EH (cell line): ENCODE measurements at places on chromosomes 5 and 9.

GRCh38 chr5:50724-51499, 41.1 kb upstream of the PLEKHG4B start:
- no peak for DNase-seq

GRCh38 chr5:50663636-50664035, 2.8 kb upstream of the PARP8 start:
- DNase-seq, result no peak

GRCh38 chr5:34913072-34913471, 2.2 kb downstream of the RAD1 start:
- peak; percentile 91 for DNase-seq

- peak; percentile 66 for DNase-seq
These were observed 22.1 kb upstream of the NDST1 start for GRCh38 chr5:150485693-150486401.

DNA sequence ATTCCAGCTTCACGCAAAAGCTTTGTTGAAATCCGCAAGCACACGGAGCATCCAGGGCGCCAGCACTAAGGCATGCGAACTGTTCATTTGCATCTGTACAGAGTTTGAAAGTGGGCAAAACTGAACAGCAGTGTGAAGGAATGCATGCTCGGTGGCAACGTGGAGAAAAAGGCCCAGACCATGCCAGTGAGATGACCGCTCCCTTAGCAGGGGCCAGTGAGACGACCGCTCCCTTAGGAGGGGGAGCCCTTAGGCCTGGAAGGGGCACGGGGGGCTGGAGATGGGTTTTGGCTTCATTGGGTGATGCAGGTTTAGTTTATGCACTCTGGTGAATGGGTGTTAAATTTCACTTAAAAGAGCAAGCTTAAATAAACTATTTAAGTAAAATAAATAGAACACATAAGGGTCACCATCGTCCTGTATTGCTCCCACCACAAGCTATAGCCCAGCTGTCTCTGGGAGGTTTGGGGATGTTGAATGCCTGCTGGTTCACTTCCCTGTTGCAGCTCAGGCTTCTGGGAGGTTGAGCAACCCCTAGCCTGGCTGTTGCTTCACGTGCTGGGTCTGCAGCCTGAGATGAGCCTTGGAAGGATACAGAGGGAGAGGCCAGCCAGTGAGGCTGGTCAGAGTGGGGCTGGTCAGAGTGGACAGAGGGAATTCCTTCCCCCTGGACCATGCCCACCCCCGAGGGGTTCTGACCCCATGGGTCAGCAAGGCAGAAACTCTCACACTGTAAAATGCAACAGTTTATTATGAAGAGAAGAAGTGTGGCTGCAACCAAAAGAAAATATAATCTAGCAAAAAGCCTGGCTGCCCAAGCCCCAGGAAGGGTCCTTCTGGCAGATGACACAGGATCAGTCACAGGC, 4.6 kb upstream of the FCN1 start:
- DNase-seq, result no peak

DNA sequence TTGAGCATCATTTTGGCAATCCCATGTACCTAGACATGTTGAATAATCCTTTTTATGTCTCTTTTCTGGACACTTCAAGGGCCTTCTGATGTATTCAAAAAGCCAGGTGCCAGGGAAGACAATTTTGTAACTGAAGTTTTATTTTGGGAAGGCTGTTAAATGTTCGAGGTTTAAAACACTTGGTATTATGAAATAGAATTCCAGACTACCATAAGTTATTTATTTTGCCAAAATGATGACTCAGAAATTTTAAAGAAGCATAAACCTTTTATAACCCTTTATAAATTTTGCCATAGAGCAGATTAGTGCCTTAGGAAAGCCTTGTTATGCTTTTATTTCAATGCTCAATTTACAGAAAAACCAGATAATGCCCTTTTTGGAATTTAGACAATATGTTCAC, 30.3 kb upstream of the UHRF2 start:
- DNase-seq, result peak; percentile 57

GRCh38 chr9:2024888-2025782, 10.0 kb downstream of the SMARCA2 start:
- DNase-seq, result peak; percentile 38

DNA sequence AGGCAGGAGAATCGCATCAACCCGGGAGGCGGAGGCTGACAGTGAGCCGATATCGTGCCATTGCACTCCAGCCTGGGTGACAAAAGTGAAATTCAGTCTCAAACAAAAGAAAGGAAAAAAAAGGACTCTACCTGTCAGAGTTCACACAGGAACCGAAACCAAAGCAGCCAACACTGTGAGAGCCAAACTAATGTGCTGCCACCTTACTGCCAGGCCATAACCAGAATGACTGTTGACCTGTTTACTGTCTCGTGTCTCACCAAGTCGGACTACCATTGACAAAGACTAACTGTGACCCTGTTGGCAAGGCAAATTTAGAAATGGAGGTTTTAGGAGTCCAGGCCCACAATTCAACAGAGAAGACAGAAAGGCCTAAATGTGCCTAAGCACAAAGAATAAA, 112.4 kb downstream of the ANXA2R start:
- DNase-seq, result no peak

GRCh38 chr9:134642385-134643181, 980 bp downstream of the COL5A1 start:
- DNase-seq, result peak; percentile 93

- DNase-seq, result no peak
These were observed 106.2 kb downstream of the MAST4 start for GRCh38 chr5:66702426-66702825.

- DNase-seq, result no peak
These were observed 3.8 kb downstream of the MED27 start for GRCh38 chr9:132075853-132076252.

- no peak for DNase-seq
These were observed 95.5 kb downstream of the PAX5 start for GRCh38 chr9:36938617-36939016.

GRCh38 chr9:104885818-104886709, 41.9 kb downstream of the ABCA1 start:
- no peak for DNase-seq

DNA sequence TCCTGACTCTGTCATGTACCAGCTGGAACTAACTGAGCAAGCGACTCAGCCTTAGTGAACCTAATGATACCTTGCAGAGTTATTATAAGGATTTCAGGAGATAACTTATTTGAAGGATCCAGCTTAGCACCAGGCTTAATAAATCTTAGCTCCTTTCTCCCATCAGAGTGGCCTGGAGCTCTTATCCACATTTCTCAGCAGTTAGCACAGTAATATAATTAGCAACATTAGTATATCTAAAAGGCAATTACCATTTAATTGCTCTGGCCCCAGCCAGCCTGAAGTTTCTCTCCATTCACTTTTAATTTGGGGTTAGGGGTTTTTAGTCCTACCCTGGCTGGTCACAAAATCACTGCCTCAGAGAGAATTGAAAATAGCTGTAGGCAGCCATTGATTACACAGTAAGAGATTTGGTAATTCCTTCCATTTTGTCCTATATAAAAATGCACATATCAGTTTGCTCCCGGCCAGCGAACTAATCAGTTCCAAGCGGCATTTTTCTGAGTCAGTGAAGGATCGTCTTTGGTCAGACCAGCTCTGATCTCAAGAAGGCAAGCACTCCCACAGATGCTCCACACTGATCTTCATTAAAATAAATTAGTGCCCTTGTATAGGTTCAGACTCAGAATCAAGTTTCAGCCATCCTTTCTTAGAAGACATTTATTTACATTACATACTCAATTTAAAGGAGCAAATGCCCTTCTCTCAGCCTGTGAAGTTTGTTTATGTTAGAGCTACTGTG, 56.6 kb downstream of the SNCAIP start:
- no peak for DNase-seq

- DNase-seq, result no peak
These were observed 996.2 kb downstream of the CDH12 start for GRCh38 chr5:21856987-21857386.

DNA sequence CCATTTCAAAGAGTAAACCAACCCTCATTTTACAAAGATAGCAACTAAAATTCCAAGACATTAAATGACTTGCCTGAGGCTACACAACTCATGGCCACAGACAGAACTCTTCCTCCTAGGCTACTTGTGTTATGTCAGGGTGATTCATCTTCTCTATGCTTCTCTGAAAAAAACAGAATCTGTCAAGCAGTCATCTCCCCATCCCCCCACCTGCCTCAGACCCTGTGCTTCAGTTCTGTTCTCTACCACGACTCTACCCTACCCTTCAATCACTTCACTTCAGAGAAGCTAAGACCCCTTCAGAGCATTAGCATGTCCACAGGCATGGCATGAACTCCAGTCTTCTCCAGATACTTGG, 277.7 kb upstream of the PTGER4 start:
- DNase-seq, result peak; percentile 93

GRCh38 chr5:127313847-127314473, 23.4 kb downstream of the MEGF10 start:
- peak; percentile 65 for DNase-seq

GRCh38 chr9:33346564-33346963, 55.8 kb downstream of the AQP7 start:
- DNase-seq, result no peak

DNA sequence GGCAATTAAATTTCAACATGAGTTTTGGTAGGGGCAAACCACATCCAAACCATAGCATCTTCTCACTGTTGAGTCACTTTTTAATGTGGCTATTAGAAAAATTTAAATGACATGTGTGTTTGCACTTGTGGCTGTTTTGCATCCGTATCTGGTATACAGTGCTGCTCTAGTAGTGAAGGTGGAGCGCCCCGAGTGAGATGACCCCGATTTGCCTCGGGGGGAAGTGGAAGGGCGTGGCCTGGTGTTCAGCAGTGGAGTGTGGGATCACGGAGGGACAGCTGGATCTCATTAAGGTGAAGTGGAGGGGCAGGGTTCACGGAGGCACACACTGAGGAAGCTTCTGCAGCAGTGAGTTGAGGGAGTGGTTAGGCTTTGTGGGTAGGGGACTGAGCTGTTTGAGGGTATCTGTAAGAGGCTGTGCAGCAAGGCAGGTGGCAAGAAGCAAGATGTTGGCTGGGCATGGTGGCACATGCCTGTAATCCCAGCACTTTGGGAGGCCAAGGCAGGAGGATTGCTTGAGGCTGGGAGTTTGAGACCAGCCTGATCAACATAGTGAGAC, 6.2 kb upstream of the GMCL2 start:
- no peak for DNase-seq

DNA sequence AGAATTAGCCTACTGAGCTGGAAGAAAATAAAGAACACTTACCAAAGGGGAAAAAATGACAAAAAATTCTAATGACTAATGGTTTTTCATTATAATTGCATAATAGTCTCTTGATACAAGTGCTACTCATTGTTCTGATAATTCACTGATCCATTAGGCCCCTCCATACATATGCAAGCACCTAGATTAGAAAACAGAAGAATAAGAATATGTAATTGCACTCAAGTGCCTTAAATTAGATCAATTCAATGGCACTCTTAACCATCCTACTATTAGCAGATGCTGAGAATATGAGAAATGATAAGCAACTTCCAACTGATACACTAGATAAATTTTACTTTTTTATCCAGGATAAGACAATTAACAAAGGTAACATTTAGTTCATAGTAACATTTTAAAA, 440.9 kb upstream of the C9orf72 start:
- DNase-seq, result no peak

GRCh38 chr9:74645007-74645639, 148.0 kb downstream of the RORB start:
- DNase-seq, result peak; percentile 14

GRCh38 chr9:86636038-86636437, 281.8 kb upstream of the TUT7 start:
- no peak for DNase-seq

DNA sequence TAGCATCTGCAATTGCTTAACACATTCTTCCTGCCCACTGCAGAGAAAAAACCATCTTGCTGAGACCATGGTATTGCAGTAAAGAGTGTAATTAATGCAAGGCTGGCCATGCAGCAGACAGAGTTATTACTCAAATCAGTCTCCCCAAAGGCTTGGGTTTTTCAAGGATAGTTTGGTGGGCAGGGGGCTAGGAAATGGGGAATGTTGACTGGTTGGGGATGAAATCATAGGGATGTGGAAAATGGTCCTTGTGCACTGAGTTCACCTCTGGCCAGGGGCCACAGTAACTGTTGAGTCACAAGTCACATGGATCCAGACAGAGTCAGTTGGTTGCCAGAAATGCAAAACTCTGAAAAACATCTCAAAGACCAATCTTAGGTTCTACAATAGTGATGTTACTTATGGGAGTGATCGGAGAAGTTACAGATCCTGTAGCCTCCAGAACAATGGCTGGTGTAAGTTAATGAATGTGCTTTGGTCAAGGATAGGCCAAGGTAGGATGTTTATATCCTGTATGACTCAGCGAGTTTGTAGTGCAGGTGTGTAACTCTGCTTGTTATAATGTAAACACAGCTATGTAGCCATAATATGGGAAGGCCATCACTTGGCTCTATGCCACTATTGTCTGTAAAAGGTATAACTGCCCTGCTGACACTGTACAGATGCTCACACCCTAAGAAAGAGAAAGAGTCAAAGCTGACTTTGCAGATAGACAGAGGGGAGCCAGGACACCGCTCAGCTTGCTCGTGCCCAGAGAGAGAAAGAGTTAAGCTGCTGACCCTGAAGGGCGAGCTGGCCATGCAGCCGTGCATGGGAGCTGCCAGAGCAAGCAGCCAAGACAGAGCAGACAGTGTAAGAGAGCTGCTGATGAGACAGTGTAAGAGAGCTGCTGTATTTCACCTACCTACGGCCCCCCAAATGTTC, 27.2 kb downstream of the C9orf152 start:
- DNase-seq, result peak; percentile 65

GRCh38 chr5:5363045-5363444, 59.4 kb upstream of the ICE1 start:
- DNase-seq, result peak; percentile 31

DNA sequence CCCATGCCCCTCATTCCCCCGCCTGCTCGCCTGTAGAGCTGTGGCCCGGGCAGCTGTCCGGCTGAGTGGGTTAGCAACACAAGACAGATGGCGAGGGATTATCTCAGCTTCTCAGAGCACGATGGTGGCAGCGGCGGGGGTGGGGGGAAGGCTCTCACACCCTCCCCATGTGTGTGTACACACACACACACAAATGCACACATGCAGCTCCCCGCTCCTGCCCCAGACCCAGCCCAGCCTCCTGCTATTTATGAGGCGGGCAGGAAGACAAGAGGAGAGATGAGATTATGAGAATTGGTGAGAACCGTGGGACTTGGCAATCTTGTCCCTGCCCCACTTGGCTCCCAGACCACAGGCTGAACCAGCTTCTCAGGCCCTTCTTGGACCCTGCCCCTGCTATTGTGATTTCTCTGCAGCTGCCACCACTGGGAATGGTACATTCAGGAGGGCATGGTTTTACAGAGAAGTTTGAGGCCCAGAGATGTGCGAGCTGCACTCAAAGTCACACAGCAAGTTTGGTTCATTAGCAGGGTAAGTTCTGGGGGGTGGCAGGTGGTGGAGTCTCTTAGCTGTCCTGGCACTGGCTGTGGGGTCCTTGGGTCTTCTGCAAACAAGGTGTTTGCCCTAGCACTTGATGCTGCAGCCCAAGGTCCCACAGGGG, 51.0 kb upstream of the PSD2 start:
- DNase-seq, result no peak

DNA sequence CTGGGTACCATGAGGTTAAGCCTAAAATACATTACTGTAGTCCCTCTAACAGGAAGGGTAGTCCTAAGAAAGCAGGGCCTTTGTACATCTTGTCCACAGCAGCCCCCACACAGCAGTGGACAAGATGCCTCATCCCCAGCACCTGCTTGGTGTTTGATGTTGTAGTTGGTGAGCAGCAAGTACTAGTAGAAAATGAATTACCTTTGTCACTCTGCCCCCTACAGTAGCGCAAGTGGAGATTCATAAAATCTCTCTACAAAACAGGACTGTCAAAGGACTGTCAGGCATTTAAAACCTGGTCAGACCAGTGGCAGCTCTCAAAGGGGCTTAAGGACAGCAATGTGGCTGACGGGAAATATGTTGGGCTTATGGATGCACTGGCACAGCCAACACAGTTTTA, 122.5 kb downstream of the TMEM174 start:
- no peak for DNase-seq
